Naive B cell (primary cell): ENCODE measurements at places on chromosomes 1 and 21.
A peak's percentile ranks its signal among the peaks of the same experiment; 100 is the strongest.

DNA sequence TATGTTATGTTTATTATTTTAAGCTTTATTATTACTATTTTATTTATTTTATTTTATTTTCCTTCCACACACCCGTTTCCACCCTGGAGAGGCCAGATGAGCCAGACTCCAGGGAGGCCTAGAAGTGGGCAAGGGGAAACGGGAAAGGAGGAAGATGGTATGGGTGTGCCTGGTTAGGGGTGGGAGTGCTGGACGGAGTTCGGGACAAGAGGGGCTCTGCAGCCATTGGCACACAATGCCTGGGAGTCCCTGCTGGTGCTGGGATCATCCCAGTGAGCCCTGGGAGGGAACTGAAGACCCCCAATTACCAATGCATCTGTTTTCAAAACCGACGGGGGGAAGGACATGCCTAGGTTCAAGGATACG lies 468 bp upstream of the MX1 start:
- no peak for DNase-seq

DNA sequence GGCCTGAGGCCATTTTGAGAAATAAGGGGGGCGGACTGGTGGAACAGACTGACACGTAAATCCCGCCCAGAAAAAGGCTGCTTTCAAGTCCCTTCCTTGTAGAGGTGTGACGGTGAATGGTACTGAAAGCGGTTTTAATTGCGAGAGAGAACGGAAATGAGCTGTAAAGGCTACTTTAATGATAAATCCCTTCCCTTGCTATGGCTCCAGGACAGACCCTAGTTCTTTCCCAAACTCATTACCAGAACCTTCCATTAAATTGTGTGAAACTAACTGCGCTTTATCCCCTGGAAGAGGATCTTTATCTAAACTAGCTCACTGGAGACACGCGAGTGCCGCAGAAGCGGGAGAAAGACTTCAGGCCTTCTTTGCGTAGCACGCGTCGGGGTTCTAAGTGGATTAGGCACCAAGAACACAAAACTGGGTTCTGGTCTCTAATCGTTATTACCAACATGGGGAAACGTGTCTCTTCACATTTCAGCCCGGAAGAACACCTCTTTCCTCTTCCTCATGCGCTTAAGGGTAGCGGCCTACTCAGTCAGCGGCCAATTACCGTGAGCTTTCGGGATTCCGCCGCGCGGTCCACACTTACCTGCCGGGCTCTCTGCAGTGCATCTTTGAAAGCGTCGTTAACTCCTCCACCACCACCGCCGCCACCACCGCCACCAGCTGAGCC lies 441 bp downstream of the FUBP1 start:
- peak; percentile 74 for DNase-seq

DNA sequence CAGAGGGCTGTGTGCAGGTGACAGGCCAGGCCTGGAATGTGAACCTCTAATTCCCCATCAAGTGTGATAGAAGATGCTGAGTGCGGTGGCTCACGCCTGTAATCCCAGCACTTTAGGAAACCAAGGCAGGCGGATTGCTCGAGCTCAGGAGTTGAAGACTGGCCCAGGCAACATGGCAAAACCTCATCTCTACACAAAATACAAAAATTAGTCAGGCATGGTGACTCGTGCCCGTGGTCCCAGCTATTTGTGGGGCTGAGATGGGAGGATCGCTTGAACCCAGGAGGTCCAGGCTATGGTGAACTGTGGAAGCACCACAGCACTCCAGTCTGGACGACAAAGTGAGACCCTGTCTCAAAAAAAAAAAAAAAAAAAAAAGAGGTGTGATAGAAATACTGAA lies 40.1 kb upstream of the PUM1 start:
- no peak for DNase-seq

DNA sequence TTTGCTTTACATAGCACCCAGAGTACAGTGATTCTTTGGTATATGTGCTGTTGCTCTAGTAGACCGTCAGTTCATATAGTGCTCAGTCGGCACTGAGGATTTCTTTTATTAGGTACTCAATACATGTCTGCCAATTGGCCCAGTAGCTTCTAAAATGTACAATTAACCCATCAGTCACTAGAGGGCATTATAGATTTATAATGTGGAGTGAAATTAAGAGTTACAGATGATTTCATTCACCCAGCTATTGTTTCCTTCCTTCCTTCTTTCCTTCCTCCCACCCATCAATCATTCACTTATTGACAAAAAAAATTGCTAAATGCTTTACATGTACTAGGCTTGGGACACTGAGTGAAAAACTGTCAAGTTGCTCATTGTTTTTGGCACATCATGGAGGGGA lies 263.6 kb upstream of the USP24 start:
- DNase-seq, result no peak

GRCh38 chr1:1307261-1307922 lies 338 bp downstream of the ACAP3 start:
- DNase-seq, result no peak

DNA sequence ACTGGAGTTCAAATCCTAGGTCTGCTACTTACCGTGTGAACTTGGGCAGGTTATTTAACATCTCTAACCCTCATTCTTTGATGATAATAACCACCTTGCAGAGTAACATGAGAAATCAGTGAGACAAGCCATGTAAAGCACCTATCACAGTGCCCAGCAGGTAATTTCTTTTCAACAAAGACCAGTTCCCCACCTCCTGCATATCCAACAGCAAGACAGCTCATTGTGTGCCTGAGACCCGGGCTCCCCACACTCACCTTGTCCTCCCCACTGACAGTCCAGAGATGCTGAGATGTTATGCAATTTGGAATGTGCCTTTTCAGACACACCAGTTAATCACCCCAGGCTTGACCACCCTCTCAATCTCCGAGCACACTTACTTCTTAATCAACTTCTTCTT lies 367.6 kb upstream of the DAB1 start:
- no peak for DNase-seq

DNA sequence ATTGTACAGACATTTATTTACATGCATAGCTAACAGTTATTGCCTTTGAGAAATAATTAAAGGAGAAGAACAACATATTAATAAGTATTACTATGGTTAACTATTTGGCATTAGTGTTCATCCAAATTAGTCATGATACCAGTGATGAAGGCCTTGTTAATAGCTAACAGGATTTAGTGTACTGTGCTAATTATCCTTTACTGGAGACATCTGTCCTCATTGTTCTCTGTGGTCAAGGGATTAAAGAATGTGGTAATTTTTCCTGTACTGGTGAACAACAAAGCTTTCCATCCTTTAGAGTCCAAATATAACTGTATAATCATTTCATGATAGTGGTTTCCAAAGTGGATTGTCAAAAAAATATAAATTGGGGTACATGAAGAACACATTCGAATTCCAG lies 103.9 kb downstream of the ADGRL4 start:
- no peak for DNase-seq

DNA sequence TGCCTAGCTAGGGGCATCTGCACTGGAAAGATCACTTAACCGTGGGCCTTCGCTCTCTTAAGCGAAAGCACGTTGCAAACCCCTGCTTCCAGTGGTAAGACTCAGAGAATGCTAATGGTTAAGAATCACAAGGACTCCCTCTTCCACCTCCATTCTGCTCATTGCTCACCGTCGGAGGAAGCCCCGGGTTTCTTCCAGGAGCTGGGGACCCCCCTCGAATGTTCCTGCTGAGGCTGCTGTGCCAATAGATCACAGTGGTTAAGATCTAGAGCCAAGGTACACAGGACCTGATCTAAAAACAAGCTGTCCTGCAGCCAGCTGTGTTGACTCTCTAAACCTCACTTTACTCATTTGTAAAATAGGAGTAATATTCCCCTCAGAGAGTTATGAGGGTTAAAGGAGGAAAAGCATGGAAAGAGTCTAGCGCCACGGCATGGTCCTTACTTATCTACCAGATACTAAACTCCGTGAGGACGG lies 765 bp downstream of the VAMP3 start:
- DNase-seq, result no peak

GRCh38 chr1:175833502-175833901 lies 90.1 kb upstream of the TNR start:
- no peak for DNase-seq

DNA sequence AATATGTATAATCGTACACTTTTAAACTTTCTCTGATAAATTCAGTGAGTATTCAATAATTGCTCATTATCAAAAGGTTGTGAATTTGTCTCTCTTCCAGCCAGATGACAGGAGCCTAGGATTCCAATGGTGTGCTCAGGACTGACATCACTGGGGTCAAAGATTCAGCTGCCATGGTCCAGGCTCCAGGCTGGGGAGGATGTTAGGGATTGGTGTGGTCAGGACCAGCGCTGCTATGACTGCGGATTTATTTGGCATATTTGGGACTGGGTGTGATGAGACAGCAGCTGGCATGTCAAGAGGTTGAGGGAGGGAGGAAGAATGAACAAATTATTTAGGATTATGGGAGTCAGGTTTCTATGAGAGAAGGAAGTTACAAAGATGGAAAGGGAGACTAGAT lies 48.2 kb upstream of the ABCA4 start:
- DNase-seq, result no peak

DNA sequence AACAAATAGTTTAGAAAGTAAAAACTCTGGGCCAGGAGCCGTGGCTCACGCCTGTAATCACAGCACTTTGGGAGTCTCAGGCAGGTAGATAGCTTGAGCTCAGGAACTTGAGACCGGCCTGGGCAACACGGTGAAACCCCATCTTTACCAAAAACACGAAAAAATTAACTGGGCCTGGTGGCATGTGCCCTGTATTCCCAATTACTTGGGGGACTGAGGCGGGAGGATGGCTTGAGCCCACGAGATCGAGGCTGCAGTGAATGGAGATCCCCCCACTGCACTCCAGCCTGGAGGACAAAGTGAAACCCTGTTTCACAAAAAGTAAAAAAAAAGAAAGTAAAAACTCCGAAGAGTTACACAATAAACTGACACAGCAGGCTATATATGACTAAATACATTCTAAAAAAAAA lies 10.6 kb downstream of the CEP170 start:
- no peak for DNase-seq

GRCh38 chr1:67433837-67434236 lies 3.6 kb upstream of the SERBP1 start:
- DNase-seq, result peak; percentile 24

- no peak for DNase-seq
Measured at GRCh38 chr1:156889802-156890580, 3.5 kb upstream of the PEAR1 start.

DNA sequence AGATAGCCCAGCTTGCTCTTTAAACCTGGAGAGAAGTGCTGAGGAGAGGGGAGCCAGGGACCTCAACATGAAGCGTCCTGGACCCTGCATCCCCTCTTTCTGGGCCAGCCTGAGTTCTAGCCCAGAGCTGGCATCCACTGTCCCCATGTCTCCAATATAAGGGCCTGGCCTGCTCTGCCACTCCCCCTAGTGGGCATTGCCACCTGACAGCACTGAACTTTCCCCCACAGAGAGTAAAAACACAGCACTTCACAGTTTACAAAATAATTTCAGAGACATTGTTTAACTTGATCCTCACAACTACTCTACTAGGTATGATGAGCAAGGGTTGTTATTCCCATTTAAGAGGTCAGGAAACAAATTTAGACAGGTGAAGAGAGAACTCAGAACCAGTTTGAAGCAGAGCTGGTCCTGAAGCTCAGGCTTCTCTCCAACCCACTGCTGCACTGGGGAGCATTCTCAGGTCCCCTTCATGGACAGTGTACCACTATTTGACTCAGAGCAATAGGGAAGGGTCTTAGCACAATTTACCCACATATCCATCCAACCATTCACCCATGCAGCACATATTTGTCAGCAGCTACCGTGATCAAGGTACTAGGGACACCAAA lies 151.2 kb downstream of the DMRTA2 start:
- no peak for DNase-seq

GRCh38 chr1:113456967-113457366 lies 66.7 kb downstream of the MAGI3 start:
- no peak for DNase-seq

GRCh38 chr1:213251972-213252371 lies 200.9 kb downstream of the RPS6KC1 start:
- DNase-seq, result no peak

- no peak for DNase-seq
Measured at GRCh38 chr1:33657833-33658232, 185.4 kb downstream of the ZSCAN20 start.

- no peak for DNase-seq
Measured at GRCh38 chr1:27074175-27074780, 61.6 kb upstream of the TENT5B start.

- DNase-seq, result no peak
Measured at GRCh38 chr1:192527950-192528349, 47.6 kb upstream of the RGS1 start.
